ENCODE measurements at places on chromosomes 2 and 18. TPM values are rescaled to one million over a fixed set of nuclear protein-coding genes. Genes with fewer than 3 reads are reported as not detected.

DNA sequence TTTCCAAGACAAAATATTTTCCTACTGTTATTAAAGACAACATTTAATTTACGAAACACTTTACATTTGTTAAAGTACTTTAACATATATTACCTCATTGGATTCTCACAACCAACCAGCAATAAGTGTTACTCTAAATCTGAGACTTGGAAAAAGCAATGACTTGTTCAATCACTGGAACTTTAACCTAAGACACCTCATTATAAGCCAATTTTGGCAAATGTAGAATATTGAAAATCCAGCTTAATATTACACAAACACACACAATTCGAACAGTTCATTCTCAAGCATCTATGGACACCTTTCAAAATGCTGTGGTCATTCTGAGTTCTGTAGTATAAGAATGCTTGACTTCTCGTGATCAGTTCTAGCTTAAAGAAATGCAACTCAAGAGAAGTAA is 619.4 kb upstream of the CHAC2 start:
- H3K4me3 ChIP-seq = no peak overlapping the region
- H3K27me3 ChIP-seq = no peaks in the 10 kb centered on the region
- no peak overlapping the region for H3K27ac ChIP-seq
- no peaks in the 10 kb centered on the region for H3K36me3 ChIP-seq
- no peaks in the 10 kb centered on the region for H3K4me1 ChIP-seq
- DNase-seq = no peak

DNA sequence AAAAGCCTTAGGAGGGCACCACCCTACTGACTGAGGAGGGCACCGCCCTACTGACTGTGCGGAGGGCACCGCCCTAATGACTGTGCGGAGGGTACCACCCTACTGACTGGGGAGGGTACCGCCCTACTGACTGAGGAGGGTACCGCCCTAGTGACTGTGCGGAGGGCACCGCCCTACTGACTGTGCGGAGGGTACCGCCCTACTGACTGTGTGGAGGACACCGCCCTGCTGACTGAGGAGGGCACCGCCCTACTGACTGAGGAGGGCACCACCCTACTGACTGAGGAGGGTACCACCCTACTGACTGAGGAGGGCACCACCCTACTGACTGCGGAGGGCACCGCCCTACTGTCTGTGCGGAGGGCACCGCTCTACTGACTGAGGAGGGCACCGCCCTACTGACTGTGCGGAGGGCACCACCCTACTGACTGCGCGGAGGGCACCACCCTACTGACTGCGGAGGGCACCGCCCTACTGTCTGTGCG is 150.2 kb upstream of the NFATC1 start:
- no peaks in the 10 kb centered on the region for H3K36me3 ChIP-seq
- no peak overlapping the region for H3K27ac ChIP-seq
- H3K27me3 ChIP-seq = no peaks in the 10 kb centered on the region
- no peak overlapping the region for H3K4me3 ChIP-seq
- DNase-seq = no peak
- H3K4me1 ChIP-seq = no peaks in the 10 kb centered on the region

- H3K4me1 ChIP-seq = peaks cover 63% of the 10 kb centered on the region
- no peak overlapping the region for H3K4me3 ChIP-seq
- H3K27me3 ChIP-seq = no peaks in the 10 kb centered on the region
- peak overlapping the region; percentile 13 for H3K27ac ChIP-seq
- peak; percentile 85 for DNase-seq
- no peaks in the 10 kb centered on the region for H3K36me3 ChIP-seq
These were observed 57.1 kb downstream of the MAP4K4 start for GRCh38 chr2:101754618-101755017.

DNA sequence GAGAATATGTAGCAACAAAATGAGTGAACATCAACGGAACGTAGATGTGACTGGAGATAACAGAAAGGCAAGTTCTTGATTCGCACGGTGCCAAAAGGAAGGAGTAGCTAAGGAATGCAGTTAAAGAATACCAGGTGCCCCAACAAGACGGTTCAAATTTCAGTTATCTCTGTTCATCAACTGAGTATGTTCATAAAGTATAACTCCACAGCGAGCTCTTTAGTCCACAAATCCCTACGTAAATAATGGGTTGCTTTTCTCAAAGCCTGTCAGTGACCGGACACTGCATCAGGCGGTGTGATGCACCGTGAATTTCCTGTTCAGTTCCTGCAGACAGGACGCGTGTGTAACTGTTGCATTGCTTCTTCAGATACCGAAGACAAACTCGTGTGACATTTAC is 91.8 kb downstream of the NOL10 start:
- H3K27ac ChIP-seq = no peak overlapping the region
- no peaks in the 10 kb centered on the region for H3K4me1 ChIP-seq
- no peak for DNase-seq
- no peaks in the 10 kb centered on the region for H3K27me3 ChIP-seq
- peaks cover 24% of the 10 kb centered on the region for H3K36me3 ChIP-seq

GRCh38 chr2:236646441-236646840 is 76.8 kb downstream of the ACKR3 start:
- DNase-seq = no peak
- H3K4me1 ChIP-seq = peaks cover 15% of the 10 kb centered on the region
- no peak overlapping the region for H3K4me3 ChIP-seq

GRCh38 chr2:182023235-182023634 is 37.6 kb downstream of the PPP1R1C start:
- H3K36me3 ChIP-seq = no peaks in the 10 kb centered on the region
- no peaks in the 10 kb centered on the region for H3K27me3 ChIP-seq
- H3K4me1 ChIP-seq = peaks cover 11% of the 10 kb centered on the region

DNA sequence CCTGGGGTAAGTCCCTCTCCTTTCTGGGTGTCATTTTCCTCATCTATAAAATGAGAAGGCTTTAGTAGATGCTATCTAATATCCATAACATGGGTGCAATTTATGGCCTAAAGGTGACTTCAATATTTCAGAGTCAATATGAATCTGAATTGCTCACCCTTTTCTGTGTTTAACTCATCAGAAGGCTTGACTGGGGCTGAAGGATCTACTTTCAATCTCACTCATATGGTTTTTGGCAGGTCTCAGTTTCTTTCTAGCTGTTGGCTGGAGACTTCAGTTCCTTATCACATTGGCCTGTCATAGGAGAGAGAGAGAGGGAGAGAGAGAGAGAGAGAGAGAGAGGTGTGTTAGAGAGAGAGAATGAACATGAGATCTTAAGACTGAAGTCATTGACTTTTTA is 343.7 kb upstream of the MEX3C start:
- no peaks in the 10 kb centered on the region for H3K27me3 ChIP-seq
- no peak overlapping the region for H3K27ac ChIP-seq
- no peak for DNase-seq

DNA sequence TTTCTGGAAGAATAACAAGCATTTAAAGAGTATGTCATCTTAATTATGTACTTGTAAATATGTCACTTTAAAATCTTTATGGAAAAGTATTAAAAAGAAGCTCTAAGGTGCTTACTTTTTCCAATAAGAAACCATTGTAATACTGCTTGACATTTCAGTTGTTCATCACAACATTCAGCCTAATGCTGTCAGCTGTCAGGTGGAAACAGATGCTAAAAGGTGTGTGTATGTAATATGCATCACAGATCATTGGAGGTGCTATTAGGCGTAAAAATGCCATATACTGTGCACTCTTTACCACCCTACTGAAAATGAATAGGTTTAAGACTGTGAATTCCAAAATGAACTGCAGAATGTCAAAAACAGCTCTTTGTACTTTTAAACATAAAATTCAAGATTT is 40.3 kb downstream of the METTL8 start:
- H3K36me3 ChIP-seq = no peaks in the 10 kb centered on the region
- peaks cover 22% of the 10 kb centered on the region for H3K4me1 ChIP-seq
- DNase-seq = no peak

GRCh38 chr2:1593371-1594122 is 150.8 kb downstream of the PXDN start:
- peak; percentile 95 for DNase-seq
- H3K27ac ChIP-seq = peak overlapping the region; percentile 12
- H3K27me3 ChIP-seq = peaks cover 5% of the 10 kb centered on the region
- no peaks in the 10 kb centered on the region for H3K36me3 ChIP-seq
- no peak overlapping the region for H3K4me3 ChIP-seq
- H3K4me1 ChIP-seq = peaks cover 35% of the 10 kb centered on the region

The SLC30A3 gene
- under 0.01 TPM for total RNA-seq

- no peaks in the 10 kb centered on the region for H3K36me3 ChIP-seq
- no peak overlapping the region for H3K27ac ChIP-seq
- DNase-seq = no peak
- H3K27me3 ChIP-seq = no peaks in the 10 kb centered on the region
These were observed 500.0 kb upstream of the SETBP1 start for GRCh38 chr18:44180683-44181082.

The DAPL1 gene
- total RNA-seq = not detected

GRCh38 chr2:151544449-151544848 is 134.7 kb downstream of the RIF1 start:
- H3K36me3 ChIP-seq = no peaks in the 10 kb centered on the region
- no peak overlapping the region for H3K27ac ChIP-seq

- H3K4me3 ChIP-seq = no peak overlapping the region
- H3K36me3 ChIP-seq = no peaks in the 10 kb centered on the region
- no peak overlapping the region for H3K27ac ChIP-seq
- no peaks in the 10 kb centered on the region for H3K4me1 ChIP-seq
These were observed 188.0 kb upstream of the DCC start for GRCh38 chr18:52152036-52152435.

GRCh38 chr2:127170021-127170420 is 50.1 kb downstream of the CYP27C1 start:
- no peaks in the 10 kb centered on the region for H3K36me3 ChIP-seq
- H3K4me3 ChIP-seq = no peak overlapping the region
- H3K27me3 ChIP-seq = no peaks in the 10 kb centered on the region
- no peak overlapping the region for H3K27ac ChIP-seq
- H3K4me1 ChIP-seq = peaks cover 20% of the 10 kb centered on the region

DNA sequence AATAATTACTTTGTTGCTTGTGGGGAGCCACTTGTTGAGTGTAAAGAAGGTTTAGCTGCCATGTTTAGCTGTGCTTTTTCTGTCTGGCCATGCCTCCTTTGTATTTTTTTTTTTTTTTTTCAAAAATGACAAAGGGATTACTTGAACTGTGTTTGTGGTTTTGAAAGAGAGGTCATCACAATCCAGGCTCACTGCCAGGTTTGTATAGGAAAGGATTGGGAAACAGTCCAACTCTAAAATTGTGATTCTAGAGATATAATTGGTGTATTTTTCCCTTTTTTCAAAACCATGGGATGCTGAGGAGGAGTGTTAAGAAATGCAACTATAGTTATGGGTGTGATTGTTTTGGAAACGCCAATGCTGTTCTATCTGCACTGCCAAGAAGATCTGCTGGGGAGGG is 4.3 kb downstream of the ITPRIPL1 start:
- H3K4me3 ChIP-seq = no peak overlapping the region
- peaks cover 17% of the 10 kb centered on the region for H3K4me1 ChIP-seq
- no peaks in the 10 kb centered on the region for H3K36me3 ChIP-seq
- peak; percentile 88 for DNase-seq
- peak overlapping the region; percentile 14 for H3K27ac ChIP-seq
- H3K27me3 ChIP-seq = no peaks in the 10 kb centered on the region

DNA sequence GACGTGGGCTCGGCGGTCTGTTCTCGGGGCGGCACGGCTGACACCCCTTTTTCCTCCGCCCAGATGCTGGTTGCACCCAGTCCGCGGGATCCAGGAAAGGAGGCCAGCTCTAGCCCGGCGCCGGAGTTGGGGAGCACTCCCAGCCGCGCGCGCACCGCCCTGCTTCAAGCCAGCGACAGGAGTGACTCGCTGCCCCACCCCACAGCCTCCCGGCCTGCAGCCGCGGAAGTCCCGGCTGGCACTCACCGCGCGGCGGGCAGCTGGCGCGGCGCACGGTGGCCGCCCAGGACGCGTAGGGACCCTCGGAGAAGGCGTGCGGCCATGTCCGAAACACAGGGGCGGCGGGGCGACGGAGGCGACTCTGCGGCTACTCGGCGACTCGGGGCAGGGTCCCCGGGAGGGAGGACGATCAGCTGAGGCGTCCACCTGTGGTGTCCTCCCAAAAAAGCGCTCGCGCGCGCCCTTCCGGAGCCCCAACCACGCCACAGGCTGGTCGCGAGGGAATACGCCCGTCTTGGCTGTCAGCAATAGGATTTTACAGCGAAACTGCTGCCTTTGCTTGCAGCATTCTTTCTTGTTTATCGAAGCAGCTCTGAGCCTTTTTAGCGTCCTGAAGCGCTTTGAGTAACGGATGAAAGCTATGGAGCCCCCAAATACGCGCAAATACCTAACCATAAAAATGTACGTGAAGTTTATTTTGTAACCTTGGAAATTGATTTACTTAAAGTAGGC is at the start of gene ACADL:
TSS of gene ACADL (minus strand) at position 507 of the 732 bp plus-strand sequence. CDS start at position 323, 184 bp downstream.
- no peaks in the 10 kb centered on the region for H3K36me3 ChIP-seq
- peaks cover 28% of the 10 kb centered on the region for H3K27me3 ChIP-seq
- DNase-seq = peak; percentile 91
- peak within 1 kb of the TSS; percentile 65 for H3K4me3 ChIP-seq
- H3K4me1 ChIP-seq = no peaks in the 10 kb centered on the region

The LRRTM1 gene
- 0.29 TPM for total RNA-seq

The SERPINB12 gene
- not detected for total RNA-seq

- H3K27me3 ChIP-seq = no peaks in the 10 kb centered on the region
- no peaks in the 10 kb centered on the region for H3K4me1 ChIP-seq
- H3K36me3 ChIP-seq = no peaks in the 10 kb centered on the region
- H3K4me3 ChIP-seq = no peak overlapping the region
These were observed 44.5 kb downstream of the MYT1L start for GRCh38 chr2:2286592-2286991.

The CD302 gene
- total RNA-seq = 14.5 TPM

DNA sequence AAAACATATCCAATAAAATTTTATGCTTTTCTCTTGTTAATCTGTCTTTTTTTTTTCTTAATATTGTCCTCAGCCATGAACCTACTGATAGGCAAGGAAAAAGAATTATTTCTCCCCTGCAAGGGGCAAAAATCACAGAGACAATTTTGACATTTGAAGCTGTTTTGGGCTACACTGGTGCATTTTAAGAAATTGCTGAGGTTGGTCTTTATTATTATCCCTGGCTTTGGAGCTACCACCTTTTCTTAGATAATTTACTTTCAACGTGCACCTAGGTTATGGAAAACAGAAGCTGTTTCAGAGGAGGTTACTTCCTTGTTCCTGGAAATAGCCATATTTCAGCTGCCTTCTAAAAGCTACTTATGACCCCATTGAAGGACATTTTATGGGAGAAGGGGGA is 195.5 kb upstream of the KYNU start:
- no peak overlapping the region for H3K27ac ChIP-seq
- H3K4me1 ChIP-seq = no peaks in the 10 kb centered on the region
- no peak for DNase-seq

DNA sequence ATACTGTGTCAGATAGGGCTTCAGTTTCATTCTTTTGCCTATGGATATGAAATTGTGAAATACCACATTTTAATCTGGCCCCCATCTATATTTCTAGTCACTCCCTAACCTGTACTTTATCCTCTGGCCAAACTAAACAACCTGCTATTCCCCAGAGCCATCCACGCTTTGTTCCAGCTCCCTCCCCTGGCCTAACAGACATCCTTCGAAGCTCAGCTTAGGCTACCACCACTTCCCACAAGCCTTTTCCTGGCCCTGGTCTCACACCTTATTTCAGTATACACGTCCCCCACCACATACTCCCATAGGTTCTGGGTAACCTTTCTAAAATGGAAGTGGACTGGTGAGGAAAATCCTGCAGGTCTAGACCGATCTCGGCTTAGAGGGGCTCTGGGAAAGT is 55.4 kb downstream of the MAP4K3 start:
- H3K27ac ChIP-seq = peak overlapping the region; percentile 61
- peaks cover 33% of the 10 kb centered on the region for H3K4me1 ChIP-seq
- no peak for DNase-seq
- no peaks in the 10 kb centered on the region for H3K27me3 ChIP-seq
- no peak overlapping the region for H3K4me3 ChIP-seq

The WDR7 gene
- total RNA-seq = 23.2 TPM

The PLCD4 gene
- 2.5 TPM for total RNA-seq

Measured in osteoblast (primary cell).